CD4-positive, alpha-beta memory T cell (primary cell): ENCODE measurements at places on chromosomes 7 and 10.

- H3K36me3 ChIP-seq, result no peaks in the 10 kb centered on the region
- DNase-seq, result no peak
- H3K27ac ChIP-seq, result no peak overlapping the region
Observed at GRCh38 chr7:46512891-46513413, 591.9 kb upstream of the IGFBP3 start.

DNA sequence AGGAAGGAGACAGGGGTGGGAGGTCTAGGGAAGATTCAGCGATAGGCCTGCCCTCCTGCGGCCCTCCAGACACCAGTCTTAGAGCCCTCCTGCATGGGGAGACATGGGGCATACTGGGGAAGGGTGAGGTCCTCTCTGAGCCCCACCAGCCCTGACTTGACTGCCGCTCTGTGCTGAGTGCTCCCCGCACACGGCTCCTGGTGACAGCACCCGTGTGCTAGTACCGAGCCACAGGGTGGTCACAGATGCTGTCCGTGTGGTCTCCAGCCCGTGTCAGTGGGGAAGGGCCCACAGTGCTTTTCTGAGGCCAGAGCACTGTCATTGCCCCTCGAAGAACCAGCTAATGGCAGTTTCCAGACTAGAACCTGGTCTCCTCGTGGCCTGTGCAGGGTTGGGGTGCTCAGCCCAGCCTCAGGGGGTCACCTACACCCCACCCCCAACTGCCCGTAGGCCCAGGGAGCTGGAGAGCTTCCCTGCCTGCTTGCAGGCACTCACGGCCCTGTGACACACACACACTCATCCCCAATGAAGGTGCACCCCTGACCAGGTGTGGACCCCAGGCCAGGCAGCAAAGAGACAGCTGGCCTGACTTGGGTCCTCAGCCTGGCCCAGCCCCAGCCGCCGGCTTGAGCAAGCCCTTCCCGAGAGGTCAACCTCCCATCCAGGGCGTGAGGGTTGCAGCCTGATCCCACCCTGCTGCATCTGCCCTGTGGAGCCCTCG lies 86.0 kb upstream of the RET start:
- H3K4me1 ChIP-seq, result no peaks in the 10 kb centered on the region
- H3K27ac ChIP-seq, result no peak overlapping the region
- H3K4me3 ChIP-seq, result no peak overlapping the region

- no peak for DNase-seq
- no peaks in the 10 kb centered on the region for H3K36me3 ChIP-seq
- no peaks in the 10 kb centered on the region for H3K27me3 ChIP-seq
- H3K4me3 ChIP-seq, result no peak overlapping the region
Observed at GRCh38 chr10:117621196-117621595, 78.7 kb downstream of the EMX2 start.

- H3K36me3 ChIP-seq, result no peaks in the 10 kb centered on the region
- H3K27ac ChIP-seq, result no peak overlapping the region
- H3K27me3 ChIP-seq, result no peaks in the 10 kb centered on the region
- DNase-seq, result no peak
Observed at GRCh38 chr7:11702938-11703337, 129.1 kb downstream of the THSD7A start.

DNA sequence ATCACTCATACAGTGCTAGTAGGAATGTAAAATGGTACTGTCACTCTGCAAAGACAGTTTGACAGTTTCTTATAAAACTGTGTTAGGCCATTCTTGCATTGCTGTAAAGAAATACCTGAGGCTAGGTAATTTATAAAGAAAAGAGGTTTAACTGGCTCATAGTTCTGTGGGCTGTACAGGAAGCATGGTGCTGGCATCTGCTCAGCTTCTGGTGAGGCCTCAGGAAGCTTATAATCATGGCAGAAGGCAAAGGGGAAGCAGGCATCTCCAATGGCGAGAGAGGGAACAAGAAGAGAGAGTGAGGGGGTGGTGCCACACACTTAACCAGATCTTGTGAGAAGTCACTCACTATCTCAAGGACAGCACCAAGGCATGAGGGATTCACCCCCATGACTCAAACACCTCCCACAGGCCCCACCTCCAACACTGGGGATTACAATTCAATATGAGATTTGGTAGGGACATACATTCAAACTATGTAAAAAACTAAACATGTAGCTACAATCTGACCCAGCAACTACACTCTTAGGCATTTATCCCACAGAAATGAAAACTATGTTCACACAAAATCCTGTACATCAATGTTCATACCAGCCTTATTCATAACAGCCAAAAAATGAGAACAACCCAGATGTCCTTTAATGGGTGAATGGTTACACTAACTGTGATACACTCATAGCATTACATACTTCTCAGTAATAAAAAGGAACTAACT lies 5.0 kb downstream of the ALDH18A1 start:
- no peak overlapping the region for H3K27ac ChIP-seq
- no peak overlapping the region for H3K4me3 ChIP-seq
- no peaks in the 10 kb centered on the region for H3K36me3 ChIP-seq
- peaks cover 14% of the 10 kb centered on the region for H3K4me1 ChIP-seq

DNA sequence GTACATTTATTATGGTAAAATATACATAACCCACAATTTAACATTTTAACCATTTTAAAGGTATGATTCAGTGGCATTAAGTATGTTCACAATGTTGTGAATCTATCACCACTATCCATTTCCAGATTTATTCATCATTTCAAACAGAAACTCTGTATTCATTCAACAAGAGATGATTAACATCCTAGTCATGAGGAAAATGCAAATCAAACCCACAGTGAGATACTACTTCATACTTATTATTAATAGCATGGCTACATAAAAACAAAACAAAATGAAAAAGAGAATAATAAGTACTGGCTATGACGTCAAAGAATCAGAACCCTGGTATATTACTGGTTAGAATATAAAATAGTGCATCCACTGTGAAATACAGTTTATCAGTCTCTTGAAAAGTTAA lies 386.6 kb upstream of the POM121L12 start:
- H3K4me1 ChIP-seq, result no peaks in the 10 kb centered on the region
- no peaks in the 10 kb centered on the region for H3K36me3 ChIP-seq
- no peak for DNase-seq
- no peak overlapping the region for H3K27ac ChIP-seq
- no peak overlapping the region for H3K4me3 ChIP-seq
- no peaks in the 10 kb centered on the region for H3K27me3 ChIP-seq

DNA sequence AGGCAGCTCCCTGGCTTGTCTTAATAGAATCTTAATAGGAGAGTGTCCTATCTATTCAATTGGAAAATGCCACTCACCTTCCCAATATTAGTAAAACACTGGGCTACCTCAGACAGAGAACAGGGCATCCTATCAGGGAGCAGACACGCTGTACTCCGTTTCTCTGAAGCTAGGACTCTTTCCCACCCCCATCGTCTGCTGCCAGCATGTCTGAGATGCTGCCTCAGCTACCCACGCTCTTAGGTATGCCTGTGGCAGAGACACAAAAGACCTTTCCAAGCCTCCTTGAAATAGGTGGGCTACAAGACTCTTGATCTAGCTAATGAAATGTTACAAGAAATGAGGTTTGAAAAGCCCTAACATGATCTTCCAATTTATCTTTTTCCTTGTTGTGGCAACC lies 2.5 kb upstream of the LRIT2 start:
- H3K36me3 ChIP-seq, result no peaks in the 10 kb centered on the region
- DNase-seq, result no peak
- H3K4me3 ChIP-seq, result no peak overlapping the region
- H3K27me3 ChIP-seq, result peaks cover 3% of the 10 kb centered on the region
- H3K27ac ChIP-seq, result no peak overlapping the region
- H3K4me1 ChIP-seq, result no peaks in the 10 kb centered on the region

DNA sequence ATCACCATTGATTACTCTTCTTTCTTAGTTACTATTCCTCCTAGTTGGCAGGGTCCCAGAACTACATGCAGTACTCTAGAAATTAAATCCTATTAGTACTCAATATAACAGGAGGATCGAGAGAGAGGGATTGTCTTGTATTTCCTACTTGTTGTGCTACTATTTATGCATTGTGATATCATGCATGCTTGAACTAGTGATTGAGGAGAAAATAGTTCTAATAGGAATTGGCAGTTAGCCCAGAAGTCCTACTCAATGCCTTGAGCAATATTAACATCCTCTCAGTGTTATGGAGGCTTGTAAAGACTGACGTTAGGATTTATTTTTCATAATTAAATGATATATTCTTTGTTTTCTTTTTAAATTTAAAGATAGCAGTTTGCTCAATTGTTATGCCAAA lies 67.4 kb downstream of the FOXP2 start:
- DNase-seq, result no peak
- no peaks in the 10 kb centered on the region for H3K4me1 ChIP-seq
- no peaks in the 10 kb centered on the region for H3K36me3 ChIP-seq
- H3K27ac ChIP-seq, result no peak overlapping the region
- no peak overlapping the region for H3K4me3 ChIP-seq
- no peaks in the 10 kb centered on the region for H3K27me3 ChIP-seq

DNA sequence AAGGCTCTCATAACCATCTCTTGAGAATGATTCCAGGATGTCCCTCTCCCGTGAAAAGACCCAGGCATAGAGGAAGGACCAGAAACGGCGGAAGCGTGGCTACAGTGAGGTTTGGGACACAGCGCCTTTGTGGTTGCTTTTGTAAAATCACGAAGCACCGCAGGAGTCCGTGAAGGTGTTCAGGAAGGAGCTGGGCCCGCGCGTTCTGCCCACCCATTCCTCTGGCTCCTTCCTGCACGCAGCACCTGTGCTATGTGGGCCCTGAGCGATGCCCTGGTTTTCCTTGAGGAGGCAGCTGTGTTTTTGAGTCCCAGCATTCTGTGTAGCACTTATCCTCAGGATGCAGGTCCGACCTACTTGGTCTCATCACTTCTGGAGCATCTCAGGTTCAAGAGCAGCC lies 112.8 kb downstream of the TRRAP start:
- DNase-seq, result no peak
- no peak overlapping the region for H3K27ac ChIP-seq
- H3K36me3 ChIP-seq, result peaks cover 92% of the 10 kb centered on the region

DNA sequence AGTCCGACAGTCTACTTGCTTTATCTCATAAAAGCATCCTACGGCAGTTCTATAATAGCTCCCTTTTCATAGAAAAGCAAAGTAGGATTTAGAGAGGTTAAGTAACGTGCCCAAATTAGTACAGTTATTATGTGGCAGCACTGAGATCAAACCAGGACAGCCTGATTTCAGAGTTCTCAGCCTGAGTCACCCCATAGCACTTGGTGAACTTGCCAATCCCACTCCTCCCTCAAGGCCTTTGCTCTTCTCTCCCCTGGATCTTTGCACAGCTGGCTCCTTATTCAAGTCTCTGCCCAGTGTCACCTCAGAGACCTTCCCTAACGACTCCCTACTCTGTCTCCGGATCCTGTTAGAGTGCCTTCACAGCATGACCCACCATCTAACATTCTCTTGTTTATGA lies 438.0 kb upstream of the NFE2L3 start:
- no peaks in the 10 kb centered on the region for H3K4me1 ChIP-seq
- no peak for DNase-seq
- H3K27me3 ChIP-seq, result no peaks in the 10 kb centered on the region
- H3K27ac ChIP-seq, result no peak overlapping the region
